ENCODE measurements at places on chromosomes 7 and 10. TPM values are rescaled to one million over a fixed set of nuclear protein-coding genes. Genes with fewer than 3 reads are reported as not detected.

Gene WASHC2A
- total RNA-seq: 41.3 TPM

Gene MYOZ1
- total RNA-seq: 18.0 TPM

Gene LDB3
- total RNA-seq: 24.9 TPM

Gene SLC18A3
- total RNA-seq: 1.3 TPM

All from camera-type eye (tissue), 1 donor.